ENCODE measurements at places on chromosomes 2 and 18. TPM values are rescaled to one million over a fixed set of nuclear protein-coding genes. Genes with fewer than 3 reads are reported as not detected.
A peak's percentile ranks its signal among the peaks of the same experiment; 100 is the strongest.

Gene DSG4
- polyA plus RNA-seq: not detected

Gene CCDC148
- polyA plus RNA-seq: not detected

Gene GALNT13
- not detected for polyA plus RNA-seq

GRCh38 chr18:13910986-13911385 is 4.3 kb downstream of the MC2R start:
- no peak overlapping the region for H3K4me3 ChIP-seq
- DNase-seq: no peak
- H3K4me1 ChIP-seq: no peaks in the 10 kb centered on the region
- H3K27ac ChIP-seq: no peak overlapping the region

Gene TANC1
- not detected for polyA plus RNA-seq

DNA sequence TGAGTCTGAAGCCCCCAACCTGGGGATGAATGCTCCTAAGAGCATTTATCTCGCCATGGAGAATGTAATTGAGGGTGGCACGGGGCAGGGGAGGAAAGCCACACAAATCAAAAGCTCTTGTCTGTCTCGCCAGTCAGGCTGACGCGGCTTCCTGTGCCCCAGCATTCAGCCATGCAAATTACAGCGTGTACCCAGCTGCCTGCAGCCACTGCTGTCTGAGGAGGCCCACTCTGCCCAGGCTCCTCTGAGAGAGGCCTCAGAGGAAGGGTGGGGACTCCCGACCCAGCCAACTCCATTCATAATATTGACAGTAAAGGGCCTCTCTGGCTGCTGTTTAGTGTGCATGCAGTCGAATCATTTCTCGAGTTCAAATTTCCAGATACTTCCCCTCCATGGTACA is 22.0 kb downstream of the SMAD7 start:
- H3K4me3 ChIP-seq: peak overlapping the region; percentile 87
- peaks cover 99% of the 10 kb centered on the region for H3K4me1 ChIP-seq
- H3K27me3 ChIP-seq: peaks cover 41% of the 10 kb centered on the region
- H3K36me3 ChIP-seq: peaks cover 4% of the 10 kb centered on the region
- peak; percentile 83 for DNase-seq

Gene ACVR1
- 1.1 TPM for polyA plus RNA-seq

- DNase-seq: no peak
- no peaks in the 10 kb centered on the region for H3K36me3 ChIP-seq
- H3K4me3 ChIP-seq: no peak overlapping the region
- H3K27ac ChIP-seq: no peak overlapping the region
These were observed 103.8 kb downstream of the PLCL1 start for GRCh38 chr2:197908156-197908555.

Gene TTLL4
- polyA plus RNA-seq: 0.14 TPM

Gene RAX
- not detected for polyA plus RNA-seq

DNA sequence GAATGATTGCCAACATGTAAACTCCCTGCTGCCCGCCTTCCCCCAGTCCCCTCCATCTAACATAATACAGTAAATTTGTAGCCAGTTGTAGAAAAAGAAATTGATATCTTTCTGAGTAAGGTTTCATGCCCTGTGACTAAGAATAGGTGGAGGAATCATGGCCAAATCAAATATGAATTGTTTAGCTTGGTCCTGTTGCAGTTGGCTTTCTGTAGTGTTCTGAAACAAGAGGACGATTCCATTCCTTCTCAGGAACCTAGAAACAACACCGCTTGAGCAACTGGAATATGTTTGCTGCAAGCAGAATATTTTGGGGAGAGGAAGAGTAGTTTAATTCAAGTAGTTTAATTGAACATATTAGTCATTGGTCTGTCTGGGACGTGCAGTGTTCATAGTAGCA is 7.0 kb upstream of the DRC1 start:
- no peak overlapping the region for H3K27ac ChIP-seq
- DNase-seq: no peak
- peaks cover 14% of the 10 kb centered on the region for H3K36me3 ChIP-seq
- no peak overlapping the region for H3K4me3 ChIP-seq

DNA sequence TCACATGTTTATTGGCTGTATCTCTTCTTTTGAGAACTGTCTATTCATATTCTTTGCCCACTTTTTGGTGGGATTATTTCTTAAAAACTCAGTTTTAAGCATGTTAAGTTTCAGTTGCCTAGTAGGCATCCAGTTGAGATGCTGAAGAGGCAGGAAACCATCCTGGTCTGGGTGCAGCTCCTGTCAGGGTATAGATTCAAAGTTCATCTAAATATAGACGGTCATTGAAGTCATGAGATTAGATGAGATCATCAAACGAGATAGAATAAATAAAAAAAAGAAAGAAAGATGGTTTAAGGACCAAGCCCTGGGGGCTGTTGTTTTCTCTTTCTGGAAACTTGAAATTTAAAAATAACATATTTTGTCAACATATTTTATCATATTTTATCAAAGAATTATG is 9.2 kb upstream of the DNAH7 start:
- no peak overlapping the region for H3K4me3 ChIP-seq
- peaks cover 4% of the 10 kb centered on the region for H3K36me3 ChIP-seq
- no peaks in the 10 kb centered on the region for H3K27me3 ChIP-seq

- H3K4me1 ChIP-seq: peaks cover 13% of the 10 kb centered on the region
- no peak within 1 kb of the TSS for H3K27ac ChIP-seq
- DNase-seq: peak; percentile 99
- H3K36me3 ChIP-seq: peaks cover 8% of the 10 kb centered on the region
- no peaks in the 10 kb centered on the region for H3K27me3 ChIP-seq
These were observed at the start of gene TXNDC9 for GRCh38 chr2:99335911-99336803. TXNDC9 (minus strand) TSS chr2:99336333; CDS start chr2:99333210, 3,123 bp downstream.

DNA sequence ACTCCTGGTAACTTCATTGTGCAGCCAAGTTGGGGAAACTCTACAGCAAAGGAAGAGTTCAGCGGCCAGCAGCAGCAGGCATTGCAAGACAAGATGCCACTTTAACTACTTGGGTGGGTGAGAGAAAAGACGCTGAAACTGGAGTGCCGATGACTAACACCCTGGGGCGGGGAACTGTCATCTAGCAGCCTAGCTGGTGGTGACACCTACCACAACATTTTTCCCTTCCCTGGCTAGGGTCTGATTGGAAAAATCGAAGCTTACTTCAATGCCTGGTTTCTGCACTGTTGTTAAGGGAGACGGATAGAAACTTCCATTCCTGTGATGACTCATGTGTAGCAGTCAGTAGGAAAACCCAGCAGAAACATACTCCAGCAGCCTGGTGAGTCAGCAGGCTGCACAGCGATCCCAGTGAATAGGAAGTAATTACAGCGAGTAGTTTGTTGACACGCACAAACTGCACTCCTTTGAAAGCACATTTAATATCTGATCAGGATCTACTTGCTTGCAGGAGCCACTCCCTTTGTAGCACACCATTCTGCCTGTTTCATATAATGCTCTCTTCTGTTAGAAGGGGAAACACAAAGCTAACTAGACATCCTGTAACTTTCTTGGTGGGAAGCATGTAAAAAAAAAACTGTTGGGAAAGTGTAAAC is 62.1 kb upstream of the MAPRE2 start:
- peak overlapping the region; percentile 95 for H3K4me3 ChIP-seq
- DNase-seq: peak; percentile 56
- H3K27me3 ChIP-seq: peaks cover 16% of the 10 kb centered on the region
- H3K4me1 ChIP-seq: peaks cover 28% of the 10 kb centered on the region

DNA sequence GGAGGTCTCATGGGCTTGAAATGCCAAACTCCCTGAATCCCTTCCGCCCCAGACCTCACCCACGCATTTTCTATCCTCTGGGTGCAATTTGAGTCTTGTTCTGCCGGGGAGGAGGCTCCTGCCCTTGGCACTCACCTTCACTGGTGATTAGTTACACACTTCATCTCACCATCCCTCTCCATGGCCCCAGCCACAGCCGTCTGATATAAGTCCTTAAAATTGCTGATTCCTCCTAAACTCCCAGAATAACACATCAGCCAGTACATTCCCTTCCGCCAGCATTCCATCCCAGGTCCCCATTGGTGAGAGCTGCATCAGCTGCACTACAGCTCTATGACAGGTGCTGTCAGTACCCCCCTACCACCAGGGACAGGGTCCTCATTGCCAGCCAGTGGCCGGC is 3.9 kb downstream of the TIMM21 start:
- H3K36me3 ChIP-seq: peaks cover 9% of the 10 kb centered on the region
- H3K27ac ChIP-seq: no peak overlapping the region
- H3K27me3 ChIP-seq: peaks cover 9% of the 10 kb centered on the region
- H3K4me3 ChIP-seq: no peak overlapping the region
- H3K4me1 ChIP-seq: peaks cover 36% of the 10 kb centered on the region

GRCh38 chr2:5691221-5691984 is 781 bp upstream of the SOX11 start:
- H3K36me3 ChIP-seq: peaks cover 7% of the 10 kb centered on the region
- H3K27me3 ChIP-seq: peaks cover 24% of the 10 kb centered on the region
- no peak overlapping the region for H3K27ac ChIP-seq
- peaks cover 4% of the 10 kb centered on the region for H3K4me1 ChIP-seq
- no peak for DNase-seq
